ENCODE measurements at places on chromosomes 3 and 15.

DNA sequence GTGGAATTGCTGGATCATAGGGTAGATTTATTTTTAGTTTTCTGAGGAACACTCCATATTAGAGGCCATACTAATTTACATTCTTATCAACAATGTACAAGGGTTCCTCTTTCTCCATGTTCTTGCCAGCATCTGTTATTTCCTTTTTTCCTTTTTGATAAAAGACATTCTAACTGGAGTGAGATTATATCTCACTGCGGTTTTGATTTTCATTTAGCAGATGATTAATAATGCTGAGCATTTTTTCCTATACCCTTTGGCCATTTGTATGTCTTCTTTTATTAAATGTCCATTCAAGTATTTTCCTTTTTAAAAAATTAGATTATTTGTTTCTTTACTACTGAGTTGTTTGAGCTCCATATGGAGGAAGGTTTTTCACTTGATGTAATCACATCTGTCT lies 1189.5 kb downstream of the ZPLD1 start:
- DNase-seq, result no peak

DNA sequence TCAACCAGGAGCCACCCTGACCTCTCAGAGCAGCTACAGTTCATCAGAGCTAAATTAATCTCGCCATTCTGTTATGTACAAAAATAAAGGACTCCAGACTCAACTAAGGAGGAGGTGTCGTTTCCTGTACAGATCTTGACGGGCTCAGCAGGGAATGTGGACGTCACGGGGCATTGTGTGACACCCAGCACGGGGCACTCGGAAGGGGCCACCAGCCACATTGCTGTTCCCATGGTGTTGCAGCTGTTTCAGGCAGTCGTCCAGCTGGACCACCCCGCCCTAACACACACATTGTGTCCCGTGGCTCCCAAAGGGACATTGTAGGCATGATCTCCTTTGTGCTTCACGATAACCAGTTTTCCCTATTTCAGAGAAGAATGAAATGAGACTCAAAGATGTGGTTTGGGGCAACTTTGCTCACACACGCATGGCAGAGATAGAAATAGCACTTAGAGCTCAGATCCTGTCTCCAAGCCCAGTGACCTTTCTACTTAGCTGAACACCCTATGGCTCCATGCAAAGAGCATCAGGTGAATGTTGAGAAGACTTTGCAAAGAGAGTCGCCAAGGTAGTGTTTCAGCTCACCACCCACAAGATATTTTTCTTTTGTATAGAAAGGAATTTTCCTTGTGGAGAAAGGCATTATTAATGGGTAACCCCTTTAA lies 5.5 kb downstream of the SSUH2 start:
- no peak for DNase-seq

DNA sequence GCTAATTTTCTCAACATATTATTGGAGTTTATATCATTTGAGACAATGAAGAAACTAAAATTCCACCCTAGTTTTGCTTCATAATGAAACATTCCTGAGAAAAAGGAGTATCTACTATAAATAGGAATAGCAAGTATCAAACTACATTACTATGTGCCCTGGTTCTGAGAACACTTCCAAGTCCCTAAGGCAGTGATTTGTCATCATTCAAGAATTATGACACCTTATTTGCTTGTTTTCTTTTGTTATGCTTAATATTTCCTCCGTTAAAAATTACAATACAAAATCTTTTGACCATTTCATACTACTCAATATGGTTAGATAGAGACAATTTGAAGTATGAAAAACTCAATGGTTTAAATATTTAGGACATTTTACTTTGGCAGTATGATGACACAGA lies 707.8 kb upstream of the GOLIM4 start:
- no peak for DNase-seq

- DNase-seq, result no peak
These were observed 159.7 kb upstream of the CNTN4 start for GRCh38 chr3:1938975-1939374.

- DNase-seq, result no peak
These were observed 35.8 kb downstream of the BTD start for GRCh38 chr3:15637131-15637951.

- no peak for DNase-seq
These were observed 9.4 kb upstream of the CMSS1 start for GRCh38 chr3:99808163-99808794.

DNA sequence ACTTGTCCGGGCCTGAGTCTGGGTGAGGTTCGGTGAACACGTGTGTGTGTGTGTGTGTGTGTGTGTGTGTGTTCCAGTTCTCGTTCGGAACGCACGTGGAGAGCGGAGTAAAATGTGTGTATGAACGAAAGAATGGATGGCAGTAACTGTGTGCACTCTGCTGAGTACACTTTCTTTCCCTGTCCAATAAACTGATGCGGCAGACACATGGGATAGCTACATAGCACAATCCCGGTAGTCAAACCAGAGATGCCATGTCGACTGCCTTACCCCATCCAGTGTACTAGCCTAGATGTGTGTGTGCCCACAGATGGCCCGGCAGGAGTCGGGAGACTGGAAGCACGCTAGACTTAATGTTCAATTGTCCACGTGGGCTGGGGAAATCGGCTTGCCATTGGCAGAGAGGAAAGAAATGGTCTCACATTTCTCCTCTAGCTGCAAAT lies 507 bp upstream of the GOLIM4 start:
- no peak for DNase-seq

DNA sequence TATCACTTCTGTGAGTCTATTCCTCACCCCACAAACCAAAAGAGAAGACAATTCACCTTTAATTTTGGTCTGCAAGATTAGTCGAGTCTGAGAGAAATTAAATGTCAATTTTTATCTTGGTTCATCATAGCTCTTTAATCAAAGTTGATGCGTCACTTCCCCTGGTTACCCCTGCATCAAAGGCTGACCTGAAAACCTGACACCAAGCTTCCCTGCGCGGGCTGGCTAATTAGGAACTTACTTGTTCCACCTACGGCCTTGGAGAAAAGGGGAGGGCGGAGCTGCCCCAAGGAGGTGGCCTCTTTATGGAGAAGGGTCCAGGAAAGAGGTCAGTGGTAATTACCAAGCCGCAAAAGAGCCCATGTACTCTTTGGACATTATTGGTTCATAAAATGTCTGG lies 218.4 kb downstream of the ARRDC4 start:
- DNase-seq, result no peak

- DNase-seq, result no peak
These were observed 377.3 kb downstream of the LPP start for GRCh38 chr3:188531210-188531609.

- no peak for DNase-seq
These were observed 25.0 kb upstream of the TMC3 start for GRCh38 chr15:81398910-81399551.

DNA sequence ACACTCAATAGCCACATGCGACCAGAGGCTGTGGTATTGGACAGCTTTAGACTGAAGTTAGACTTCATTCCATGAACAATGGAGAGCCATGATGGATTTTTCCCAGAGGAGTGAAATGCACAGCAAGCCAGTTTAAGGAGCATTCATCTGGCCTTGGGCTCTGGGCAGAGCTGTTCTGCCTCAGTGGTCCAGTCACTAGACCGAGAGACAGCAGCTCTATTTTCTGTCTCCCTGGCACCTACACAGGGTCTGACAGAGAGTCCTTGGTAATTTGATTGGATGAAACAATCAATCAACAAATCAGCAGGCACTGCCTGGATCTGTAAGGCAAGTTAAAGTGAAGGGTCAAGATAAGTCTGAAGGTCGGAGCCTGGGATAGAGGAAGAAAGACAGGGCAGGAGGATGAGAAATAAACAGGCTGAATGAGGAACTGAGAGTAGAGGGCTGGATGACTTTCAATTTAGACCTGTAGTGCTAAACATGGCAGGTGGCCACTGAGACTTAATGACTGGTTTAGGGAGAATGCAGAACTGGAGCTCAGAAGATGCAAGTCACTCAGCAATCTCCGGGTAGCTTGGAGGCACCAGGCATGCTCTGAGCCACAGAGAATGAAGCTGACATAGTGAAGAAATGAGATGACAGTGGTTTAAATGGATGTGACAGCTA lies 98.5 kb upstream of the SLC25A36 start:
- no peak for DNase-seq

DNA sequence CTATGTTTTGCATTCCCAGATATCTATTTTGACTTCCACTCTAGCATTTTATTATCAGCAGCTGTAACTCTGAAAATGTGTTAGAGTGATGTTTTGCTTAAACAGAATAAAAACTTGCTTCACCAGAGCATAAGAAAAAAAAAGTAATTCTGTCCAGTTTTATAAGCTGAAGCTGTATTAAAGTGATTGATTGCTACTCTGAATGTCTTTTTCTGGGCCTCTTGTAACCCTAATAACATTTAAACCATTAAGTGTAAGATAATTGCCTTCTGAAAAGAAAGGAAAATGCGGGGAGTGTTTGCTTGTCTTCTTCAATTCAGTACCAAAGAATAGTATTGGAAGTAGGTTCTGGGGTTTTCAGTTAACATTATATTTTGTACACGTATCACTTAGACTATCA lies 57.9 kb upstream of the UBE2E1 start:
- DNase-seq, result no peak

- DNase-seq, result no peak
These were observed 121.7 kb downstream of the MEGF11 start for GRCh38 chr15:66131831-66132230.

- no peak for DNase-seq
These were observed 55.0 kb downstream of the CLASP2 start for GRCh38 chr3:33663042-33663441.

DNA sequence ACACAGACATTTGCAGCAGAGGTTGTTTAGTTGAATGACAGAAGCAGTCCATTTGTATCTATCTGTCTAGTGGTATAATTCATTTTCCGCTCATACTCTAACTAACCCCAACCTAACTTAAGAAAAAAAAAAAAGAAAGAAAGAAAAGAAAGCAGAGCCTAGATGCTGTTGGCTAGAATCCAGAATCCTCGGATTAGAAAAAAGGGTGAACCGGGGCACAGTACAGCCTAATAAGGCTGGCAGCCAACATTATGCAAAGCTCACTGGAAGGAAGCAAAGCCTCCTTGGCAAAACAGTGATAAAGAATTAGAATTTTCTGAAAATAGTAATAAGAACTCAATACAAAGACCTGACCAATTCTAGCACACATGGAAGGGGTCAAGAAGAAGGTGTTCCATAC lies 640.8 kb downstream of the TUSC7 start:
- no peak for DNase-seq

GRCh38 chr3:123130079-123130750 lies 63.4 kb downstream of the PDIA5 start:
- no peak for DNase-seq

- DNase-seq, result no peak
These were observed 33.9 kb downstream of the RARB start for GRCh38 chr3:25461946-25462345.

GRCh38 chr3:179000144-179000543 lies 71.5 kb downstream of the ZMAT3 start:
- DNase-seq, result no peak

DNA sequence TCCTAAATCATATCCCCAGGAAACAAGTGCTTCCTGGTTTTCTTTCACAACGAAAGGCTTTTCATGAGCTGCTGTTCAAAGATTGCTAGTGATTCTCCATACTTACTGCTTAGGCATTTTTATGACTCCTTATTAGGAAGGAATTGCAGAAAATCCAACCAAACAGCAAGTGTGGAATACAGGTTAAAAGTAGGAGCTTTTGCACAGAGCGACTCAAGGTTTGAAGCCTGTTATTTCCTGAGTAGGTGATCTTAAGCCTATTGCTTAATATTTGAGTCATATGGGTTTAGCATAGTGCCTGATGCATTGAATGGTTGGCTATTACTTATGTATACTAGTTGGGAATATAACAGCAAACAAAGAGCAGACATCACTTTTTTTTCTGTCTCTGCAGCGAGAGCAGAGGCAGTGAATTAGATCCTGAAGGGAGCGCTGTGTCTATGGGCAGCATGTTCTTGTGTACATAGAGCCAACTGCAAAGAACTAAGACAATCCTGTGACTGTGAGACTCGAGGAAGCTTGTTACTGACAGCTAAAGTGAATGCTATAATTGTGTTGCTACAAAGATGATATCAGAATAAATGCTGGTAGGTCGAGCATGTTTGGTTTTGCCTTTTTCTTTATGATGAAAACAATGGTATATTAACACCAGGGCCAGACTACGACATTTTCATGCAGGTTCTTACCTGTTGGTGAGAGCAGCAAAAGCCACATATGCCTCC lies 6.3 kb downstream of the TM4SF1 start:
- no peak for DNase-seq

DNA sequence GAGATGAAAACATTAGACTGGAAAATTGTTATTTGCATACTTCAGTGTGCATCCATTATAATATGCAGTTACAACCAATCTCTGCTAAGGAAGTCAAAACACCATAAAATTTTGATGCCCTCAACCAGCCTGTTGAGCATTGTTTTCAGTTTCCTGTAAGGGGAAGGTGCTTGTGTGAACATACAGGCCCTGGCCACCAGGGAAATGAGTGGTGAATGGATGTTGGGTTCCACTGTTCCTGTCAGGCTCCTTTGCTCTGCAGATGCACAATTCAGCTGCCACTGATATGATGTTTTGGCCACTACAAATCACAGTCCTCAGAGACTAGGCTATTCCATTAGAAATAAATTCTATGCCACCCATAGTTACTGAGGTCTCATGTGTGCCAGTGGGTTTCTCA lies 184.6 kb downstream of the SYNPR start:
- no peak for DNase-seq

DNA sequence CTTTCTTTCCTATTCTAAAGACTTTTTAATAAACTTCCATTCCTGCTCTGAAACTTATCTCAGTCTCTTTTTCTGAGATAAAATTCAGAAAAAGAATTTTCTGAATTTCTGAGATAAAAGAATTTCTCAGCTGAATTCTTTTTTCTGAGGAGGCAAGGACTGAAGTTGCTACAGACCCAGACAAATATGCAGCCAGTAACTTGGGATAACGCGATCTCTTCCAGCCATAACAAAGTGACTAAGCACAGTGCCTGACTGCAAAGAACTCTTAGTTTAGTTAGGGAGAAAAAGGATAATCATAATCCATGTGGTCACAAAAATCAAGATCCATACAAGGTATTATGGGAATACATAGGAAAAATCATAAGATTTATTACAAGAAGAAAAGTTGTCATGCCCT lies 222.0 kb upstream of the GAP43 start:
- no peak for DNase-seq

Data from stimulated activated CD8-positive, alpha-beta memory T cell treated with anti-CD3 and anti-CD28 coated beads, Interleukin-7, amount 100 ng/mL, for 4 hours (primary cell).